ENCODE measurements at places on chromosomes 6 and 20.

- no peak for DNase-seq
These were observed 702.7 kb downstream of the MAFB start for GRCh38 chr20:39986173-39986904.

GRCh38 chr20:52033313-52033712 lies 158.3 kb downstream of the ZFP64 start:
- no peak for DNase-seq

- no peak for DNase-seq
These were observed 91.7 kb upstream of the EPB41L1 start for GRCh38 chr20:36062799-36063198.

GRCh38 chr6:132931936-132932514 lies 117.7 kb downstream of the RPS12 start:
- DNase-seq, result no peak

DNA sequence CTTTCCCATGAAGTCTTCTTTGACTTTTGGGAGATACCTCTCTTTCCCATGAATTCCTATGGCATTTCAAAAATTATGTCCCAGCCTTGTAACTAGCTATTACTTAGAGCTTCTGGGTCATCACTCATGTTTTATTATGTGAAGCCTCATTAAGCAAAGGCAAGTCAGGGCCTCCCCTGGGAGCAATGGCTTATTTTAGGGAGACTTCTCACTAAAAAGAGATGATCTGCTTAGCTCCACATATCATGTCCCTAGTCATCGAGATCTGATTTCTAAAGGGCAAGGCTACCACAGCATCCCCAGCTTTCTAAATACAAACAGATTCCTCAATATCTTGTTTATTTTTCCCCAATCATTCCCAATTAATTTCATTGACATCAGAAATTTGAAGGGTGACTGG lies 154.0 kb upstream of the MANEA start:
- DNase-seq, result no peak

DNA sequence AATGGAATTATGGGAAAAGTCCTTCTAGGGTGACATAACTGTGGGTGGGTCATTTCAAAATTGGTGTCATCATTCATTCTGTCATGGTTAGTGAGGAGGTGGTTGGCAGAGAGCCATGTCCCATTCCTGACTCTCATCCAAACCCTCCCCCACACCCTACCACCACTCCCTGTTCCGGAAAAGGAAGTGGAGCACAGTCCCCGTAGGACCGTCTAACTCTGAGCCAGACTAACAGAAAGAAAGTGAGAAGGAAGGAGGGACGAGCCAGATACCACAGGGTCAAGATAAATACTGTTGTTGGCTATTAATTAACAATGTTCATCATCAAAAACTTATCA lies 4.8 kb downstream of the TRIM10 start:
- DNase-seq, result no peak

- DNase-seq, result no peak
These were observed 226.8 kb downstream of the UST start for GRCh38 chr6:148973538-148974208.

DNA sequence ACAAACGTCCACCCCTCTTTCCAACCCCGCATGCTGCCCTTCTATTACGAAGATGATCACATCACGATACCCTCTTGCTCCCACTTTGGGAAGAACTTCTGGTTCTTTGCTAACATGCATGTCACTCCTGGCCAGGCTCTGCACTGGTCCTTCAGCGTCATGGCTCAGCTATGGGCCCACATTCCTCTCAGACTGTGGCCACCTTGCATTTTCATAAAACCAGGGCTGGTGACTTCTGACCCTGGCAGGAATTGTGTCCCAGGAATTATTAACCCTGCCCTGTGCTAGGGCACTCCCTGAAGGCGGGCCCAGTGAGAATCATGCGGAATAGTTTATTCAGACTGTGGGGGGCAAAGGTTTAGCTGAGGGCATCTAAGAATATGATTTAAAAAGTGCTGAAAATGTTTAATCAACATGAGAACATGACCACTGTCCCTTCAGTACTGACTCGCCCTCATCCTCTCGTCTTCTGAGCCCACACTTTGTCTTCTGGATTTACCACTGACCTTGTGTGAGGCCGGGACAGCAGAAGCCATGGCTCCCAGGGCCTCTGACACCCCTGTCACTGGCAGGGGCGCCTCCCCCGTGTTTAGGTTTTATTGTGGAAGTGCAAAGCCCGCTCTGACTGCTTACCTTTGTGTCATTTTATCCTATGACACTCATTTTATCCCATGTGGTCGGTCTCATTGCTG lies 38.1 kb upstream of the THBS2 start:
- no peak for DNase-seq

GRCh38 chr6:111789598-111789997 lies 83.7 kb downstream of the FYN start:
- DNase-seq, result no peak

DNA sequence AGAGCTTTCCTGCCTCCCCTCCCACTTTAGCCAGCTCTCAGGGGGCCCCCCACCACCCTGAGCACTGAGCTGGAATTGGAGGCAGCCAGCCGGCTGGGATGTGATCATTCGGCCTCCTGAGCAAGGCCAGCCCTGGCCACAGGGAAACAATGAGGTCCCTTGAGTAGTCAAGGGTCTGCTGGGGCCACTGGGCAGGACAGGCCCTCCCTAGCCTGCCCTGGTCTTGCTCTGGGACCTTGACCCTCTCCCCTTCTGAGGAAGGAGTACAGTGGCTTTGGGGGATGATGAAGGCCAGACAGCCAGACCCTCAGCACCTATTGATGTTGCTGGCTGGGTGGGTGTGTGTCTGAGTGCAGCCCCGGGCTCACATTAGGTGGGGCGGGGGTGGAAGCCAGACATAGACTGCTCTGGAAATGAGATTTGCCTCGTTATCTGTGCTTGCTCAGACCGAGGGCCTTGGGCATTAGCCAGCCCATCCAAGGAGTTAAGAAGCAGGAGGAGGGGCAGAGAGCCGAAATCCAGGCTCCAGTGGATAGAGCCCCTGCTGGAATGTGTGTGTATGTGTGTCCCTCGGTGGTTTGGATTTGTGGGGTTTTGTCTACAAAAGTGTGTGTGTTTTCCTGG lies 21.3 kb downstream of the CD40 start:
- no peak for DNase-seq

DNA sequence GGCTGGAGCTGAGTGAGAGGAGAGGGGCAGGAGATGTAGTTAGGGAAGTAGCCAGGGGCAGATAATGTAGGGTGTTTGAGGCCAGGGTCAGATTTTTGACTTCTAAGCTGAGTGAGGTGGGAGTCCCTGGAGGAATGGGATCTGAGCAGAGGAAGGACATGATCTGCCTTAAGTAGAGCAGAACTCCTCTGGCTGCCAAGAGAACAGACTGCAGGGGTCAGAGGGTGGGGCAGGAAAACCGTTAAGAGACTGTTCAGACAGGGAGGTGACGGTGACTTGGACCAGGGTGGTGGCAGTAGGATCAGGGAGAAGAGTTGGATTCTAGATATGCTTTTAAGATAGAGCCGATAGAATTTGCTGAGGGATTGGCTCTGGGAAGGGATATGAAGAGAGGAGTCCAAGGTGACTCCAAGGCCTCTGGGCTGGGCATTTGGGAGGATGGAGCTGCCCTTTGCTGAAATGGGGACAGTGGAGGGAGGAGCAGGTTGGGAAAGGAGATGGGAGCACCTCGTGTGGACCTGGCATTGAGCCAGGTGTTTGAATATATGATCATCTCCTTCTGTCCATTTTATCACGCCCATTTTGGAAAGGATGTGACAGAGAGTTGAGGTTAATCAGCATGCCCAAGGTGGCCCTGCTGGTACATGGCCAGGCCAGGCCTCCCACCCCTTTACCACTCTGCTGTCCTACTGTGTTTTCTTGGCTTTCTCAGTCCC lies 18.8 kb downstream of the EYA2 start:
- DNase-seq, result no peak

DNA sequence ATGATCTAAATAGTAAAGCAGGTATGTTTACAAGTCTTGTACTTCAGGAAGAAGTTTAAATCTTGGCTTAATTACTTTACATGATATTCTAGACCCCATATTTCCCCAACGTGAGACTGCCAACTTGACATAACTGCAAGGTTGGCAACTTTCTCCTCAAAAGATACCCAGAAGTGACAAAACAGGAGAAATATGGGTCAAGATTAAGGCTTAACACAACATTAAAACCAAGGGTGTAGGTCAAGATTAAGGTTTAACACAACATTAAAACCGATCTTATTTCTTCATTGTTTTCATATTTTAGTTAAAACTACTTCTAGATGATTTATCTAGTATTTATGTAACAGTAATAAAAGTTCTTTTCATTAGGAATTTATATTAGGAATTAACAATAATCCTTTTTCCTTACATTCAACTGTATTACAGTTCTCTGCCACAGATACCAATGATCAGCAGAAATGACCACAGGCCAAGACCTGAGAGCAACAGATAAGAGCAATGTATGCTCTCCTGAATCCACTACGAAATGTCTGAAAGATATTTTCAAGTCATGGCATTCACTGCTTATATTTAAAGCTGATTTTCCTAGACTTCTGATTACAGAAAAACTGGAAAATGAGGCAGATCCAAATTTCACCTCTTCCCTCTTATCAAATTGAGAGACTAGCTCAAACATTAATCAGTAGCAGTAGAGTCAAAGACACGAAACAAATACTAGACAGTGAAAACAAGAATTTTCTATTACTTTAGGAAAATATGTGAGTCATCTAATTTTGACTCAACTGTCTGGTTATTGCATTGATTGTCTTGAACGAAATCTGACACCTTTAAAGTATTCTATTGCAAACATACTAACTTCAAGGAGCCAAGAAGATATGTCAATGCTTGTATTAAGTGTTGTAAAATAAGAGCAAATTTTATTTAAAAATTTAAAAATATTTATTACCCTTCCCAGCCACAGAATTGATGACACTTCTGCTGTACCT lies 72.3 kb downstream of the RNGTT start:
- DNase-seq, result no peak

GRCh38 chr20:62297449-62298227 lies 5.2 kb upstream of the ADRM1 start:
- DNase-seq, result no peak

DNA sequence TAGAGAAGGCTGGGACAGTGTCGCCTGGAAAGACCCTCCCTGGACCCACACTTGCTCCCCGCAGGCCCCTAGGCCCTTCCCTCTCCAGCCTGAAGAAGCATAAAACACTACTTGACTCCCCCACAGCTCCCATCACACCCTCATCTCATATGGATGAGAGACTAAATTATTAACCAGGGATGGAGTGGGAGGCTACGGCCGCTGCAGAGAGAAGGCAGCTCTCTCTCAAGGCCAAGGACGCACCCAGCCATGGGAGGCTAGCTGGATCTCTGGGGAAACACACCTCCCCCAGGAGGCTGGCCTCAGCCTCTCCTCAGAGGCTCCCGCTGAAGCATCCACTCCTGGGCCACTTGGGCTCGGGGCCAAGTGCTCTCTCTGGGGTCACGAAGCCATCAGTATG lies 102.5 kb downstream of the GRM4 start:
- no peak for DNase-seq

DNA sequence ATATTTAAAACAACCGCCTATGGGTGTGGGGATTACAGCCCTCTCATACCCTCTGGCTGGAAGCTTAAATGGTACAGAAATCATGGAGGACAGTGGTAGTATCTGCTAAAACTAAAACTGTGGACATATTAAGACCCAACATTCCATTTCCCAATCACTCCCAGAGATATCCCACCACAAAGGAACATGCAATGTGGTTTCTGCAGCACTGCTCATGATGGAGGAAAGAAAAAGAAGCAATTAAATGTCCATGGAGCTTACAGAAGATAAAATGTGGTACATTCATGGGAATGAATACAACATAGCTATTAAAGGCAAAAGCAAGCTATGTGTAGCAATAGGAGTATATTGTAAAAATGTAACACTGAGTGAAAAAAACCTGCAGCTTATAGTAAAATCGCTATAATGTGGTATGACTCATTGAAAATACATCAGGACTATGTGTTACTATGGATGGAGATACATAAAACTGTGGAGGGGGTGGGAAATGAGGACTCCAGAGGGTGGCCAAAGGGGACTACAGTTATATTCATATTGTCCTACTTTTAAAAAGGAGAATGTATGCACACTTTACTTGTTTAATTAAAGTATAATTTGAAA lies 22.9 kb upstream of the NNAT start:
- no peak for DNase-seq

DNA sequence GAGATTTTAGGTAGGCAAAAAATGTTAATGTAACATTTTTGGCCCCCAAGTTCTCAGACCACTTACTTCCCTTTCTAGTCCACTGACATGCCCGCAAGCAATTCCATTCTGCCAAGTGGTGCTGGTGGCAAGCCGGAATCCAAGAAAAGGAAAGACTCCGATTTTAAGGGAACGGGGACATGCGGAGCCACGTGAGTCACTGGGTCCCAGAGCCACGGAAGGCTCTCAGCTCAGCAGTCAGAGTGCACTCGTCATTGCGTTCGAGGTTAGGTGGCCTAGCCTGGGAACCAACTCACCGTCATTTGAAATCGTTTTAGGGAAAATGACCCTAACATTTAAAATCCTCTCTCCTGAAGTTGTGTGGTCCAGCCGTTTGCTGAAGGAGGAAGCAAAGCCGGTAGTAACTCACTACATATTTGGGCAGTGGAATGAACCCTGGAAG lies 711 bp upstream of the SIRT5 start:
- DNase-seq, result no peak

GRCh38 chr20:48115502-48115901 lies 330.2 kb upstream of the SULF2 start:
- DNase-seq, result no peak

DNA sequence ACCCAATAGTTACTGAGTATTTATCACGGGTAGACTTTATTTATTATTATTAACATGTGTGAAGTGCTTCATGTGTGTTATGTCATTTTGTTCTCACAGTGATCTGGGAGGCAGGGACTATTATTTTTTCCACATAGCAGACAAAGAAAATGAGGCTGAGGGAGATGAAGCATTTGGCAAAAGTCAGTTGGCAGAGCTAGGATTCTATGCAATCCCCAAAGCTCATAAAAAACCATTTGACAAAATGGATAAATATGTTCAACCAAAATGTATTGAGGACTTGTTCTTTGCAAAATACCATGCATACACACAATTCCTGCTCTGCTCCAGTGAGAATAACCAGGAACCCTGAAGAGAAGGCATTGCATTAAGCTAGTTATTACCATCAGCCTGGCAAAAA lies 184.4 kb downstream of the HS3ST5 start:
- DNase-seq, result no peak
